ENCODE measurements at places on chromosomes 13 and 19. TPM values are rescaled to one million over a fixed set of nuclear protein-coding genes. Genes with fewer than 3 reads are reported as not detected.

Gene ZNF471
- total RNA-seq = 1.9 TPM

Gene ZNF540
- 0.86 TPM for total RNA-seq

Gene C13orf42
- not detected for total RNA-seq

Gene DIAPH3
- 20.9 TPM for total RNA-seq

Gene RAB3A
- total RNA-seq = 0.97 TPM

Gene MFSD12
- 137 TPM for total RNA-seq

GRCh38 chr13:32837307-32837972 lies 178.8 kb upstream of the KL start:
- DNase-seq = no peak

DNA sequence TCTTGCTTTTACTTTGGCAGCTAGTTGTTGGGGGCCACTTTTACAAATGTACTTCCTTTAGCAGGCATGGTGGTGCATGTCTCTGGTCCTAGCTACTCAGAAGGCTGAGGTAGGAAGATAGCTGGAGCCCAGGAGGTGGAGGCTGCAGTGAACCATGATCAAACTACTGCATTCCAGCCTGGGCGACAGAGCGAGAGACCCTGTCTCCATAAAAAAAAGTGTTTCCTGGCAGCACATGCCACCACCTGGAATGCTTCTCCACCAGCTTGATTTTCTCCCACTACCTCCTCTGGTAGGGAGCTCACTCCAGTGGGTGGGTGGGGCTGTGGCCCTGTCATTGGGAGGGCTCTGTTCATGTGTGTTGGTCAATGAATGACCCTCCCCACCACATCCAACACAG lies 12.5 kb downstream of the FZR1 start:
- DNase-seq = no peak

- DNase-seq = peak; percentile 74
Measured at GRCh38 chr19:5031231-5032100, 62.6 kb downstream of the KDM4B start.

DNA sequence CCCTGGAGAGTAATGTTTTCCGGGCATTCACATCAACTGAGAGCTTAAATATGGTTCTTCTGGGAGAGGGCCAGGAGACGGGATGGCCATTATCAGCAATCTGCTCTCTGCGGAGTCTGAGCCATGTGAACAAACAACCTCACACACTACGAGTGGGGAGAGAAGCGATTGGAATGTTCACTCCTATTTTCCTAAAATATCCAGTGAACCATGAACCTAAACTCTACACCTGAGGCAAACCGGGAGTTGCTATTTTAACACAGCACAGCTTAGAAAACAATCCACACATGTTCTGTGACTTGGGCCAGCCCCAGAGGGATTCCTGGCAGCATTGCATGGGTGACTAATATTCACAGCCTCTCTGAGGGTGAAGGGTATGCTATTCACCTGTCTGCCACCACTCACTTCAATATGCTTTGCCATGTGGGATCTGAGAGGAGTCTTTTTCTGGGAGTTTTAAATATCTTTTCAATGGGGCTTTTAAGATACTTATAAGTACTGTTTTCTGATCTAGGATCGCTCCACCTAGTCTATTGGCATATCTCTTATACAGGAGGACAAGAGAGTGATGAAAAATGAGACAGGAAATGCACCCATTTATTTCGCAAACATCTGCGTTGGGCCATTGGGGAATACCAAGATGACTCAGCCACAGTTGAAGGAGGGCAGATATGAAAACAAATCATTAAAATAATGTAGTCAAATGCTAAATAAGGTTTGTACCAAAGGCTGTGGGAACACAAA lies 72.6 kb upstream of the SERP2 start:
- DNase-seq = peak; percentile 91

DNA sequence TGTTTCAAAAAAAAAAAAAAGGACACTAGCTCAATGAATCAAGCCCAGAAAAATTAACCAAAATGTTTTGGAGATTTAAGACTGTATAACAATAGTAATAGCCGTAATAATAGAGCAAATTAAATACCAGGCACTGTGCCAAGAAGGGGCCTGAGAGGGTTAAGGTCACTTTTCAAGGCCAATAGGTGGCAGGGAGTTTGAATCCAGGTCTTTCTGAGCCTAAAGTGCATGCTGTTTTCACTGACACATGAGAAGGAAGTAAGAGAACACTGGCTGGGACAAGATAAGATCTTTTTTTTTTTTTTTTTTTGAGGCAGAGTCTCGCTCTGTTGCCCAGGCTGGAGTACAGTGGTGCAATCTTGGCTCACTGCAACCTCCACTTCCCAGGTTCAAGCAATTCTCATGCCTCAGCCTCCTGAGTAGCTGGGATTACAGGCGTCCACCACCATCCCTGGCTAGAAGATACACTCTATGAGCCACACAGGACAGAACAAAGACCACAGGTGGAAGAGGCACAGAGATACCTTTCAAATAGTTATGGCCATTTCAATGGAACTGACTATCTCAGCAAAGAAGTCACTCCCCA lies 7.7 kb downstream of the FFAR2 start:
- DNase-seq = no peak

GRCh38 chr19:43564800-43565199 lies 10.5 kb downstream of the XRCC1 start:
- no peak for DNase-seq

DNA sequence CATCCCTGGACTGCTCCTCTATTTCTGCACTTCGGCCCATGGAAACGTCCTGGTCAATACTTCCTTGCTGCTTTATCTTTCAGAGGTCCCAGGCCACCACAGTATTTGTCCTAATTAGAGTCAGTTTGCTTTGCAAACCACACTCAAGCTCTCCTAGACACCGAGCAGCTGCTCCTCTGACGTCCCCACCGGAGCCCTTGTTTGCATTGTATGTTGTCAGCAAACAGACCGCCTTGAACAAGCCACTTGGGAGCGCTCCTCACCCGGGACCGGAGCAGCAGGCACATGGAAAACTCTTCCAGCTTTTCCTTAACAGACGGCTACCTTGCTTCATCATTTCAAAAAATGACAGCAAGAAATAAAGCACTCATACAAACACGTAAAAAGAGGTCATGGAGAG lies 51.5 kb upstream of the GTF3A start:
- DNase-seq = no peak

GRCh38 chr13:50306156-50306555 lies 290.9 kb downstream of the KCNRG start:
- no peak for DNase-seq

GRCh38 chr13:114064450-114065140 lies 67.8 kb downstream of the RASA3 start:
- DNase-seq = peak; percentile 66

All from fibroblast of villous mesenchyme (primary cell).